ENCODE measurements at places on chromosomes 11 and 22.

GRCh38 chr11:33147559-33147958 is 13.7 kb downstream of the CSTF3 start:
- no peak for DNase-seq

GRCh38 chr11:19631712-19632498 is 80.7 kb upstream of the NAV2 start:
- no peak for DNase-seq

DNA sequence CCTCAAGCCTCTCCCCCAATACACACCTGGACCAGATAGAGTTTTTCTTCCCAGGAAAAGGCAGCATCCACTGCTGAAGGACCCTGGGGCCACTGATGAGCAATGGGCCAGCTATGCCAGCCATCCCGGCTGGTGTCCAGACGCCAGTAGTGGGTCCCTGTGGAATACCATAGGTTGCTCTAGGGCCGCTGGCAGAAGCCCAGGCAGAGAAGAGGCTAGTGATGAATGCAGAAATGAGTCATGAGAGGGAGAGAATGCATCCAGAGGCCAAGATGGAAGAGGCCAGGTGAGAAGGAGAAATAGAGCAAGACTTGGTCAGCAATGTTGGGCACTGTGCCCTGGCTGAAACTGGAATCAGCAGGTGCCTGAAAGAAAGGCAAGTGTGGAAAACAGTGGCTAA is 8.9 kb downstream of the HPX start:
- no peak for DNase-seq

GRCh38 chr11:67082071-67082791 is 25.6 kb downstream of the RHOD start:
- no peak for DNase-seq

- DNase-seq: no peak
Measured at GRCh38 chr22:36467946-36468345, 13.5 kb downstream of the TXN2 start.

DNA sequence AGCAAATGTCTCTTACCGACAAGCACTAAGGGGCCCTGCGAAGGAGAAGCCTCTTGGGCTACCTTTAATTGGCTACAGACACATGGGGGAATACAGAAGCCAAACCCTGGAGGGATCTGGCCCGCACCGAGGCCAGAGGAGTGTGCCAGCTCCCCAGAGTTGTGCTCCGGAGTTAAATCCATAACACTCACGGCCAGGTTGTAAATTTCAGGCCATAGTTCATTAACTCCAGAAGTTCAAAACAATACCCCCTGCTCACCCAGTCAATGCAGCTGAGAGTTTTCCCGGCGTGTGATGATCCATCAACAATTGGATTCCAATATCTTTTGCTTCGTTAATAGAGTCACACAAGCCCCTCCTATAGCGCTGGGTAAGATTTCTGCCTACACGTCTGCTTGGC is 371.5 kb downstream of the NXPE2 start:
- no peak for DNase-seq

DNA sequence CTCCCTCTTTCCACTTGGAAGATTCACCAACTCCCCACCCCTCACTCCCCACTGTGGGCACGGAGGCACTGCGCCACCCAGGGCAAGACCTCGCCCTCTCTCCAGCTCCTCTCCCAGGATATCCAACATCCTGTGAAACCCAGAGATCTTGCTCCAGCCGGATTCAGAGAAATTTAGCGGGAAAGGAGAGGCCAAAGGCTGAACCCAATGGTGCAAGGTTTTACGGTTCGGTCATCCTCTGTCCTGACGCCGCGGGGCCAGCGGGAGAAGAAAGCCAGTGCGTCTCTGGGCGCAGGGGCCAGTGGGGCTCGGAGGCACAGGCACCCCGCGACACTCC is 397 bp upstream of the CD44 start:
- no peak for DNase-seq
